ENCODE measurements at places on chromosomes 6 and 20. TPM values are rescaled to one million over a fixed set of nuclear protein-coding genes. Genes with fewer than 3 reads are reported as not detected.

DNA sequence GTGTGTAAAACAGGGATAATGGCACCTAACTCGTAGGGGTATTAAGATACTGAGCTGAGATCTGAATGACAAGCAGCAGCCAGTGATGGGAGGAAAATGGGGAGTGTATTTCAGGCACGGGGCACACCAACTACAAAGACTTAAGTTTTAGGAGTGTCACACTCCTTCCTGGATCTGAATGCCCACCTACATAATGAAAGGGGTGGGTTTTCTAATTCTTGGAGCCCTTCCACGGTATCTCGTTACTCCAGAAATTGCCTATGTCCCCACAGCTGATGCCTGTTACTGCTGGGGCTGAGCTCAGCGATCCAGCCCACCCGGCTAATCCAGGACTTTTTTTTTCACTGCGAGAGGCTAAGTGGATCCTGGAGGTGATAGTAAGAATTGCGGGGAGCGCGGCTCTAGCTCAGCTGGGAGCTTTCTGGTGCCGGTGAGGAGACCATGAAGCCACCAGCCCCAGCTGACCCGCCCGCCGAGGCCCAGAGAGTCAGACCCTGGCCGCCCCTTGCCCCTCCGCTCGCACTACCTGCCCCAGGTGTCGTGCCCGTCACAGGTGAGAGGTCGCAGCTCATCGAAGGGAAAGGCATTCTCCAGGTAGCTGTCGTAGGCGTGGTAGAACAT is 727 bp downstream of the EDEM2 start:
- peaks cover 11% of the 10 kb centered on the region for H3K36me3 ChIP-seq
- no peak for DNase-seq
- H3K27me3 ChIP-seq = no peaks in the 10 kb centered on the region
- peak overlapping the region; percentile 80 for H3K27ac ChIP-seq
- H3K4me3 ChIP-seq = peak overlapping the region; percentile 82

- DNase-seq = no peak
- H3K27ac ChIP-seq = no peak overlapping the region
- H3K4me3 ChIP-seq = no peak overlapping the region
Observed at GRCh38 chr6:118725944-118726343, 74.6 kb upstream of the CEP85L start.

- no peak overlapping the region for H3K27ac ChIP-seq
- DNase-seq = no peak
- H3K36me3 ChIP-seq = no peaks in the 10 kb centered on the region
- H3K4me1 ChIP-seq = no peaks in the 10 kb centered on the region
Observed at GRCh38 chr20:39752262-39752876, 790.2 kb downstream of the DHX35 start.

Gene TXLNB
- total RNA-seq = 94.8 TPM

GRCh38 chr6:139150920-139151319 is 16.0 kb downstream of the HECA start:
- H3K4me3 ChIP-seq = no peak overlapping the region
- H3K27me3 ChIP-seq = no peaks in the 10 kb centered on the region
- no peaks in the 10 kb centered on the region for H3K36me3 ChIP-seq
- peaks cover 15% of the 10 kb centered on the region for H3K4me1 ChIP-seq

Data from muscle of leg (tissue), 16 donors.